Fibroblast of pulmonary artery (primary cell): ENCODE measurements at places on chromosomes 2 and 18.

DNA sequence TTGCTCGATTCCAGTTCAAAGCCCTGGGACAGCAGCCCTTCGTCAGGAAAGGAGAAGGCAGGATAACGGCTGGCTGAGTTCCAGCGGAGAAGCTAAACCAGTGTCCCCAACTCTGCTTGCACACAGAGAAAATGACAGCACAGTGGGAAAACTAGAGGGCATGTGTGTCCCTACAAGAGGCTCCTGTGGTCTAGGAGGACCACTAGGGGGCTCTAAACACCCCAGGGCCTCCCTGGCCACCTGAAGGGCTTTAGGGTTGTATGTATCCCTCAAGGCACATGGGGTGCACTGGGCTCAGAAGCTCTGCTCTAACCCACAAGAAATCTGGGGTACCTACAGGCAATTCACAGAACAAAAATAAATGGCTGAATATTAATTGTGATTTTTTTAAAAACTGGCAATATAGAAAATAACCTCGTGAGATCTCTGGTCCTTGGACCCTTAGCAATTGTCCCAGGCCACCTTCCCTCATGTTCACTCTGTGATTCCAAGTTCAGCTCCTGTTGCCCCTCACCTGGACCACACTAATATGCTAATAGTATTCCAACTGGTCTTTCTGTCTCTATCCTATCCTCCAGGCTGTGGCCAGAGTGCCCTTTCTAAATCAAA is 17.5 kb downstream of the STAT1 start:
- peak; percentile 56 for DNase-seq

- peak; percentile 18 for DNase-seq
These were observed 90.6 kb upstream of the LPIN2 start for GRCh38 chr18:3103576-3103975.

DNA sequence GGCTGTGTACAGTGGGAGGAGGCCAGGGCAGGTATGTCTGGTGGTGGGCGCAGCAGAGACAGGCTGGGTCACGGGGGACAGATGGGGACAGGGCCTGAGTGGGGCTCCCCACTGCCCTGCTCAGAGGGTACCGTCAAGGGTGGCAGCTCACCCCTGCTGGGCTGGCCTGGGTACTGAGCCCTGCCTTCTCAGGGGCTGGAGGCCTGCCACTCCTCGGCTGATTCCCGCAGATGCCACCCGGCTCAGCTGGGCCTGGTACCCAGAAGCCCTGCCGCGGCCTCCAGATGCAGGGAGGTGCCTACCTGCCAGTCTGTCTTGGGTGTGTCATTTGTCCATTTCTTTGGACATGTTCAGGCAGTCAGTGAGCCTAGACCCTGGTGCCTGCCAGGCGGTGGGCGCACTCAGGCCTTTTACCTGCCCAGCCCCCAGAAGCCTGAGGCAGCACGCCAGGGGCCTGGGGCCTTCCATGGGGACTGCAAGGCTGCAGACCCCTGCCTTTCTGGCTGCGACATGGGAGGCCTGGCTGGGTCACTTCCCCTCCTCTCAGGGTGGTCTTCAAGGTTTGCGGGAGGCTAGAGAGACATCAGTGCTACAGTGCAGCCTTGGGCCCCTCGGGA is 3.3 kb downstream of the SNORC start:
- DNase-seq: no peak

DNA sequence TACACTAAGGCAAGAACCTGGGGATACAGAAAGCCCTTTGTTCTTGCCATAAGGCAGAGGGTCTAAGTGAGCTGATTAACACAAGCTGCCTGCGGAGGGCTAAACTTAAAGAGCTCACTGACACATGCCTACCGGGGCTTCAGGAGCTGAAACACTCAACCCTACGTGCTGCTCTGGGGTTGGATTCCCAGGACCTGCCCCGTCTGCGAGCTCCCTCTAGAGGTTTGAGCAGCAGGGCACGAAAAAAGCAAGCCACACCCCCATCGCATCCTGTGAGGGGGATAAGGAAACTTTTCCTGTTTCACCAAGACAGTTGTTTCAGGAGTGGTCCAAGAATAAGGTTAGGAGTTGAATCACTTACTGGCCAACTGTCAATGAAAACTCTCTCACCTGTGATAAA is 562.1 kb downstream of the TMX3 start:
- no peak for DNase-seq
